ENCODE measurements at places on chromosomes 12 and 14. TPM values are rescaled to one million over a fixed set of nuclear protein-coding genes. Genes with fewer than 3 reads are reported as not detected.

LGR5 gene
- 7.2 TPM for total RNA-seq

- DNase-seq: no peak
Observed at GRCh38 chr14:24335461-24336171, 745 bp upstream of the ADCY4 start.

DNA sequence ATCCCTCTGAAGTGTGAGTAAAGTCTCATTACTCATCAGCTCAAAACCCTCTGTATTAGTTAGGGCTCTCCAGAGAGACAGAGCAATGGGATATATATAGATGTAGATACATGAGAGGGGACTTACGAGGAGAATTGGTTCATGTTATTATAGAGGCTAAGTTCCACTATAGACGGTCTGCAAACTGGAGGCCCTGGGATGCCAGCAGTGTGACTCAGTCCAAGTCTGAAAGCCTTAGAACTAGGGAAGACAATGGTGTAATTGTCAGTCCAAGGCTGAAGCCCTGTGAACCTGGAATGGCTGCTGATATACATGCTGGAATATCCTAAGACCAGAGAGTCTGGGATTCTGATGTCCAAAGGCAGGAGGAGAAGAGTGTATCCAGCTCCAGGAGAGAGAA lies 57.3 kb upstream of the CEP83 start:
- DNase-seq: no peak

DNA sequence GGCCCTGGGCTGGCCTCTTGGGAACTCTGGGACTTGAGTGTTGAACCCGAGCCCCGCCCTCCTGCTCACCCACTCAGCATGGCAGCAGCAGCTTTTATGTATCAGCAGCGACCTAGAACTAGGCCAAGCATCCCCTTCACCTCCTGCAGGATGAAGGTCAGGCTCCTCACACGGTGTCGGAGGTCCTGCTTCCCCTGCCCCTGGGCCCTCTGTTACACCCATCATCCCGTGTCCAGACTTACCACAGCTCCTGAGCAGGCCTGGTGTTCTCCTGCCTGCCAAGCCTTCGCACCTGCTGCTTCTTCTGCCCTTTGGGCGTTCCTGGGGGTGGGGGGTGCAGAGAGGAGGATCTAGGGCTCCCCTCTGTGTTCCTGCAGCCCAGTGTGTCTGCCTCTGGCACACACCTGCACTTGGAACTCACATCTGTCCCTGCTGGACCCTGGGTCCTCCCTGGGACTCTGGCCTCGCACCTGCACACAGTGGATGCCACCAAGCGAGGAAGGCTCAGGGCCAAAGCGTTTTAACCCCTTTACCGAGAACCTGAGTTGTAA lies 80.3 kb downstream of the PAPOLA start:
- no peak for DNase-seq

DNA sequence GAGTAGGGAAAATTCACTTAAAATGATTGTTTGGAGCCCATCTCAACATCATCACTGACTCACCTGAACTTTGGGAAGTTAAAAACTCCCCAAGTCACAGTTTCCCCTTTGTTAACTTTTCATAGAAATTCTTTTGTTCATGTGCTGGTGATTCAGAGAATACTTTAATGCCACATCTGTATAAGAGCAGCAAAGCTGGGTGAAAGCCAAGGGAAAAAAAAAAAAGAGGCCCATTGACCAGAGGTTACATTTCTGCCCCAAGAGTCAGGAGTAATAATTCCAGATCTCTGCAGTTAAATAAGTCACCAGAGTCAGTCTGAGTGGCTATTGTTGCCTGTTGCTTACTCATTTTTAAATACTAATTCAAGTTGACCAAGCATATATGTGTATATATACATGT lies 136.4 kb upstream of the LGR5 start:
- DNase-seq: no peak

DNA sequence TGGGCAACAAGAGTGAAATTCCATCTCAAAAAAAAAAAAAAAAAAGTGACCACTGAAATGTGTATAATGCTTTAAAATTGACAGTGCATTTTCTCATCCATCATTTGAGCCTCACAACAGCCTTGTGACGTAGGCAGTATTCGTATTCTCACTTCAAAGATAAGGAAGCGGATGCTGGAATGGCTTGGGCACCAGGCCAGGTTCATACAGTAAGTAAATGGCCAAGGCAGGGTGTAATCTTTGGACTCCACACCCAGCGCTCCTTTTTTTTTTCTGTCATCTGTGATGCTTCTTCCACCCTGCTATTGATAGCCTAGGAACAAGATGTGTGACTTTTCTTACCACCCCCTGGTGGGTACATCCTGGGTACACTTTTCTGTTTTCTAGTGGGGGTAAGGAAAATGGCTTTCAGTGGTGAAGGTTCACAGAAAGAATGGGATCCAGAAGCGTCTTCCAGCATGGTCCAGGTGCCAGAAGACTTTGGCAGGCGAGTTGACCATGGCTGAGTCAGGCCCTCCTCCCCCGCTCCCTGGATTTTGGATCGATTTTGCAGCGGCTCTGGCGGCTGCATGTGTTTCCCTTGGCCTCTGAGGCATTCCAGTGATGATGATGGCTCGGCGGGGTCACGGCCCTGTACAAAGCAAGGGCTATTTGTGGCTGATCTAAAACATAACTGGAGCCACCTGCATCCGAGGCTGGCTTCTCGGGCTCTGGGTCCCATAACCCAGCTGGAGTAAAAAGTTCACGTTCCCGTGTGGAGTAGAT lies 110.6 kb downstream of the CACNA1C start:
- peak; percentile 44 for DNase-seq

GRCh38 chr12:130796985-130797686 lies 41.9 kb downstream of the STX2 start:
- DNase-seq: no peak

GRCh38 chr14:101815994-101816393 lies 54.5 kb downstream of the PPP2R5C start:
- no peak for DNase-seq

DNA sequence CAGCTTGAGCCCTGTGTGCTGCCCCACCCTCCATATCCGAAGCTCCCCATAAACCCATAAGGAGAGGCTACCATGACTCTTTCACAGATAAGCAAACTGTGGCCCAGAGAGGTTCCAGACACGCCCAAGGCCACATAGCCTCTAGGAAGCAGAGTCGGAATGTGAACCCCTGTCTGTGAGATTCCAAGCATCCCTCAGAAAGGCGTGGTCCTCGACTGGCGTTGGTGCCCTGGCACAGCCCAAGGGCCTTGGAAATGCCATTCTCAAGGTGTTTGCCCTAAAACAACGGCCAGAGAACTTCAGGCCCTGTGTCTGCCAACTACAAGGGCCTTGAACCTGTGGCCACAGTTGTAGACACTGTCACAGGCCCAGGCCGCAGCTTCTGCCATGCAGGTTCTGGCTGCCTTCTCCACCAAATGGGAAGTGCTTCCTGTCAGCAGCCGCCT lies 8.5 kb upstream of the DIO3 start:
- DNase-seq: no peak

DNA sequence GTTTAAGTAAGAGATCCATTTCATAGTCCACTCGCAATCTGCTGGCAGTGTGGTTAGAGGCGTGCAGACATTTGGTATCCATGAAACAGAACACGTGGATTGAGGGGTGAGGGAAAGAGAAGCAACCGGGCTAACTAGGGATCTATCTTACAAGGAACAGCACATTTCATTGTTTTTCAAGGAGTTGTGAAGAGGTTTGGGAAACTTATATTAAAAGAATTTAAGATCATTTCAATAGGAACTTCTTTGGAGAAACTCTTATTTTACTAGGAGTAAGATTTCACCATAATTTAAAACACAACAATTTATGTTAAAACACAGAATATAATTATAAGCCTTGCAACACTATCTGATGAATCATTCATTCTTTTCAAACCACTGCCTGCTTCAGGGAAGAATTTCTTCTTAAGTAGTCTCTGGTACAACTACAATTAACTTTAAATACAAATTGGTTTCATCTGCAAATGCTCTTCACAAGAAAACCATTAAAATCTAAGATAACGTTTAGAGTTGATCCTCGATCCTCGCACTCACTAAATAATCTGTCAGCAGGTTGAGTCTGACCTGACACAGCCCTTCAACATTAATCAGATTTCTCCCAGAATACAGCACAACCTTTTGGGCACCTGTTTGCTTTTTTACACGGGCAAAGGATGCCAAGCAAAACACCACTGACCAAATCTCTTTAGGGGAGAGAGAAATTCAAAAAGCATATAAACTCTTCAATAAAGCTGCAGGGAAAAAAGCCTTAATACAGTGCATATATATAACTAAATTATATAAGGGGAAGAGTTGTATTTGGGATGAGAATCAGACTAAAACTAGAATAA lies 27.3 kb downstream of the PPTC7 start:
- no peak for DNase-seq

DNA sequence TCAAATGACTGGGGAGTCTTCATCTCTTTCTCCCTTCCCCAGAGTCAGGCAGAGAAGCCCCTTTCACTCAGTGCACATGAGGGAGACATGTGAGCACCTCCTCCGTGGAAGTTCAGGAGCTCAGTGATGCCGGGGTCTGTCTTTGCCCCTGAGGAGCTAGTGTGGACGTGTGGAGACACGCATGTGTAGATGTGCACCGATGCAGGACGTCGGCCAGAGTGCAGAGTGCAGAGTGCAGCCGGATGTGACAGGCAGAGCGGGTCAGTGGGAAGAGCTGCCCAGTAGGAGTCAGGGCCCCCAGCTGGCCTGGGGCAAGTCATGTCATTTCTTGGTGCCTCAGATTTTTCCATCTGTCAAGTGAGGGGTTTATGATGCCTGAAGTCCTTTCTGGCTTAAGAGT lies 20.7 kb downstream of the TSPAN9 start:
- no peak for DNase-seq

GRCh38 chr12:14400599-14400998 lies 35.1 kb downstream of the ATF7IP start:
- DNase-seq: no peak

DNA sequence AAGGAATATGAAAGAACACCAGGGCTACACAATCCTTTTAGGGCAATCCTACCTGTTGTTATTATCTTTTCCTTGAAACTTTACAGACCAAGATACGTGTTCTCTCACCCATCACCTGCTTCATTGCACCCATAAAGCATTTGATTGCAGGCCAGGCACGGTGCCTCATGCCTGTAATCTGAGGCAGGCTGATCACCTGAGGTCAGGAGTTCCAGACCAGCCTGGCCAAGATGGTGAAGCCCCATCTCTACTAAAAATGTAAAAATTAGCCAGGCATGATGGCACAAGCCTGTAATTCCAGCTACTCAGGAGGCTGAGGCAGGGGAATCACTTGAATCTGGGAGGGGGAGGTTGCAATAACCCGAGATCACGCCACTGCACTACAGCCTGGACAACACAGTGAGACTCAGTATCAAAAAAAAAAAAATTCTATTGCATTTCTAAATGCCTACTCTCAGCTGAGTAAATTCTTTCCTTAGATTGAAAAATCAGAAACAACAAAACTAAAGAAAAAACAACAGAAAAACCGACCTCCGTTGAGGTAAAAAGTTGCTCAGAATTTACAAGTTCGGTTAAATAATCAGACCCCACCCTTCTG lies 183.7 kb upstream of the TMEM132C start:
- DNase-seq: no peak

DNA sequence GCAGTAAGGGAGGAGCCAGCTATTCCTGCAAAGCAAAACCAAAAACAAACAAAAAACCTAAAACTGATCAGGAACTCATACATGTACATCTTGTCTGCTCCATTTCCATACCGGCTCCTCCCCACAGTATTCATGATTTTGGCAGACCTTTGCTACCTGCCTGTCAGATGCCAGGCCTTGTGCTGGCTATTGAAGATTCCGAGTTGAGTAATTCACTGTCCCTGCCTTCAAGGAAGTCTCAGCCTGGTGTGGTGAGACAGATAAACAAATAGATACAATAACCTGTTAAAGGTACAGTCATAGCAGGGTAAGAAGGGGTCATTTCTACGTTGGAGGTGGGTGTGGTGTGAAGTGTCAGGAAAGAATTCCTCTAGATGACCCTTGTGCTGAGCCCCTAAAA lies 42.7 kb downstream of the SUSD6 start:
- DNase-seq: peak; percentile 50

DNA sequence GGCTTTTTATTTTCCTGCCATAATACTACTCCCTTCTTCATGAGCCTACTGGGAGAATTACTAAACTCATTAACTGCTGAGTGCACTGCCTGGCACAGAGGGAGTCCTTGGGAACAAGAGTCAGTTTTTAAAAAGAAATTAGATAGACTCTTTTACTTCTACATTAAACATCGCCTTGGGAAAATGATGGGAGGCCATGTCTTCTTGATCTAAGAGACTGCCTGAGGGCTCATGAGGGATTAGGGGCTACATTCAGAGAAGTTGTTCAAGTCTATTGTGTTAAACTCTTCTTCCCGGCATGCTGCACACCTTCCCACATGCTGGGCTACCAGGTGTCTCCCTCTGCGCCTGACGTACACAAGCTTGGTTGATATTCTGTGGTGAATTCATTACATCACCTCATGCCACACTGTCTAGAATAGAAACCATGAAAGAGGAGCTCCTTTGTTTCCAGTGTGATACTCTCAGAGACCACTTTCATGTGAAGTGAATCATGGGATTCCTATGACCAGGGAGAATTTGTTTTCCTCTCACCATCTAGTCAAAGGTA lies 1422.3 kb downstream of the AACS start:
- DNase-seq: no peak

GRCh38 chr14:62445570-62445969 lies 599.7 kb downstream of the KCNH5 start:
- no peak for DNase-seq

DNA sequence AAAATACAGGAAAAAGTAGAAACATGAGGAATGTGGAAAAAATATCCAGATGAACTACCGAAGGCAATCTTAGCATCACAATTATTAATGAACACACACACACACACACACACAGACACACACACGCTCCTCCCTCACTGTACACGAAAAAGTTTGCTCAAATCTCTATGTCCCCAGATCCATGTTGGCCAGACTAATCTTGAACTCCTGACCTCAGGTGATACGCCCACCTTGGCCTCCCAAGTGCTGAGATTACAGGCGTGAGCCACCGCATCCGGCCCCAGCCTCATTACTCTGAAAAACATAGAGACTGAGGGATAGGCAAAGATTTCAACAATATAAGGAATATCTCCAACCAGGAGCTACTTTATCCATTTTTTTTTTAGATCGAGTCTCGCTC lies 17.2 kb downstream of the PITPNM2 start:
- DNase-seq: no peak

Data from hepatocyte (in vitro differentiated cells).